Activated CD4-positive, alpha-beta T cell treated with anti-CD3 and anti-CD28 coated beads, Interleukin-2, amount 50 U/mL, for 48 hours (primary cell): ENCODE measurements at places on chromosomes 2 and 18.
A peak's percentile ranks its signal among the peaks of the same experiment; 100 is the strongest.

GRCh38 chr2:74238879-74239278 lies 40.5 kb downstream of the MTHFD2 start:
- no peak for DNase-seq

GRCh38 chr2:145203891-145204290 lies 684.0 kb upstream of the ZEB2 start:
- DNase-seq: no peak

DNA sequence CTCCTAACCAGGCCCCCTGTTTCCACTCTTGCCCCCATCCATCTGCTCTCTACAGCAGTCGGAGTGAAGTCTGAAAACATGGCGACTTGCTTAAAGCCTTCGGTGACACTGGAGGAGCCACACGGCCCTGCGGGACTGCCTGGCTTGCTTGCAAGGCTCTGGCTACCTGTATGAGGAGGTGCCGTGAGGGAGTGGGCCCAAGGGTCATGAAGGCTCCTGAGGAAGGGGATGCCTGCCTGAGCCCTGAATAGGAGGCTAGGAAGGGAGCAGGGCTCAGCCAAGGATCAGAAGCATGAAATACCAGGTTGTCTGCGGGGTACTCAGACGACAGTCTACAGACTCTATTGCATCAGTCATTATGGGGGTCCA lies 75.4 kb downstream of the EMX1 start:
- DNase-seq: no peak

GRCh38 chr2:241445426-241445825 lies 63.0 kb downstream of the STK25 start:
- no peak for DNase-seq

- no peak for DNase-seq
Observed at GRCh38 chr2:235677937-235678336, 184.1 kb downstream of the AGAP1 start.

DNA sequence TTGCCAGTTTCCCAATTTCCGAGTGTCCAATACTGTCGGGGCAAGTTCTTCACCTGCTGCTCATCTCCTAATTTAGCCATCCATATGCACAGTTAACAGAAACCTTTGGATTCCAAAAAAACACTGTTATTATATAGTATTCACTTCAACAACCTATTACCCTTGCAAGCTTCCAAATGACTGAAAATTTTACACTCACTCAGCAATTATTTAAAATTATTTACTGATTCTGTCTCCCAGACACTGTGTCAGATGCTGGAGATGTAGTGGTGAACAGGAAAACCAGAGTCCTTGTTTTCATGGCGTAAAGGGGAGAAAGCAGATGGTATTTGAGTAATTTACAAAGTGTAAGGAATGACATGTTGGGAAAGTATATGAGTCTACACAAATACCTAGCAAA lies 53.7 kb upstream of the BMPR2 start:
- DNase-seq: no peak

DNA sequence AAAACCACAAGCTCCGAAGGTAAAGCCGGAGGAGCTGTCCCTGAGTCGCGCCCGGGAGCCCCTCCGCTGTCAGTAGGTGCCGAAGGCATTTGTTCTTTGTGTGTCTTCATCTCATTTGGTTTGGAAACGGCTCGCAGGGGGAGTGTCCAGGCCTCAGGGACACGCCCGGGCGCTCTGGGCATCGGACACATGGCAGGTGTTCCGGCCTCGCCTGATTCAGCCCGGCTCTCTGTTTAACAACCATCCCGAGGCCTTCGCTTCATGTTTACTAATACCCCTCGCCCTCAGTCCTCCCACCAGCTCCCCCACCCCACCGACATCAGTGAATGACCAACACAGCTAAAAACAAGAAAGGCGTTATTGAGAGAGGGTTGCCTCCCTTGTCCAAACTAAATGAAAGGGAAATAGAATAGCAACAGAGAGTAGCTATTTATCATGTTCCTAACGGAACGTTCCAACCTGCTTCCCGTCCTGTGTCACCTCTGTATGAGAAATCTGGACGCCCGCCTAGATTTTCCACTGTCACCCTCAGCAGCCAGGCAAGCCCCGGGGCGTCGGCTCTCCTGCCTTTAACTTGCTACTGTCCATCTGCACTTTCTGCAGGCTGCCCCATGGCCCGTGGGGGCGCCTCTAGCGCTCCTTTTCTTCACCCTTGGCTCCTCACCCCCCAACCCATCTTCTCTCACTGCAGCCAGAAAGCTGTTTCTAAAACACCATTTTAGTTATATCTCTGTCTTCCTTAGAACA lies 73.9 kb downstream of the MYCN start:
- DNase-seq: no peak

- DNase-seq: no peak
Observed at GRCh38 chr18:65876310-65876709, 125.5 kb downstream of the CDH7 start.

GRCh38 chr2:42744545-42745082 lies 19.3 kb downstream of the OXER1 start:
- DNase-seq: no peak

DNA sequence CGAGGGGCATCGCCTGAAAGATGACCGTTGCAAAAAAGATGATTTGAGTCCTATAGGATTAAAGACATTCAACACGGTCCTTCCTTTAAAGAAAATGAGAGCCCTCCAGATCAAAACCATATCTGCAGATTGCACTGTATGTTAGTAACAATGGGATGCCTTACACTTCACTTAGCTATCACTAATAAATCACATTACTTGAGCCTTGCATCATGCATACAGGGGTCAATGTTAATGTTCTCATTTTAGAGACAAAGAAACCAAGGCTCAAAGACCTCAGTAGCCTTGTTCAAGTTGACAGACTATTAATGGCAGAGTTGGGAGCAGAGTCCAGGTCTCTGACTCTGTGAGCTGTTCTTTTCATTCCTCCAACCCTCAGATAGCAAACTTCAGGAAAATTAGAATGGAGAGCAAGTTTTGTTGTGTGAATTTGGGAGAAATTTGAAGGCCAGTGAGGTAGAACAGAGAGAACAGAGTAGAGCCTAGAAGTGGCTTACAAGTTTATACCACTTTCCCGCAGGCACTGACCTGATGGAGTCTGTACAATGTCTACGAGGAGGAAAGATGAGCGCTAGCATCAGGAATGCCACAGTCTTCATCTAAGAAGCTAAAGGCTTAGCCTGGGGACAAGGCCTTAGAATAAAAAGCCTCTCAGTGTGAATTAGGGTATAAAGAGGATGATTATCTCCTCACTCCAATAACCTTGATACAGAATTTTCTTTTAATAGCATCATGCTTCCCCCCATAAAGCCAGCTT lies 48.3 kb downstream of the TRIB2 start:
- DNase-seq: no peak

GRCh38 chr2:1622521-1623200 lies 121.7 kb downstream of the PXDN start:
- DNase-seq: no peak

- no peak for DNase-seq
Observed at GRCh38 chr2:98869870-98870269, 66.2 kb downstream of the CRACDL start.

GRCh38 chr2:73986085-73986681 lies 1.5 kb downstream of the TET3 start:
- peak; percentile 61 for DNase-seq

GRCh38 chr2:230765611-230766300 lies 53.1 kb downstream of the CAB39 start:
- DNase-seq: no peak

DNA sequence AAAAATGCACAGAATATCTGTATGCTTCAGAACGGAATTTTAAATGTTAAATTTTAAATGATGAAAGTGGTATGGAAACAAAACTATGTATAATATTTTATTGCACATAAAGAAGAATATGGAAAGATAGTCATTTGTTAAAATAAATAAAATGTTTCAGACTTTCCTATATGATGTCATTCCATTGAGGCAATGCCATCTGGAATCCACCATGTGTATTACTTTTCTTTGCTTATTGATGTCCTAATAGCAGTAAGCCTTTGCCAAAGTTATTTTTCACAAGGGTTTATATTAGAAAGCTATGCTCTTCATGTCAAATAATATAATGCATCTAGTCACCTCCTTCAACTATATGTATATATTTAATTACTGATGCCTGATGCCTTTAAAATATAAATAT lies 601.6 kb upstream of the PKDCC start:
- DNase-seq: no peak

DNA sequence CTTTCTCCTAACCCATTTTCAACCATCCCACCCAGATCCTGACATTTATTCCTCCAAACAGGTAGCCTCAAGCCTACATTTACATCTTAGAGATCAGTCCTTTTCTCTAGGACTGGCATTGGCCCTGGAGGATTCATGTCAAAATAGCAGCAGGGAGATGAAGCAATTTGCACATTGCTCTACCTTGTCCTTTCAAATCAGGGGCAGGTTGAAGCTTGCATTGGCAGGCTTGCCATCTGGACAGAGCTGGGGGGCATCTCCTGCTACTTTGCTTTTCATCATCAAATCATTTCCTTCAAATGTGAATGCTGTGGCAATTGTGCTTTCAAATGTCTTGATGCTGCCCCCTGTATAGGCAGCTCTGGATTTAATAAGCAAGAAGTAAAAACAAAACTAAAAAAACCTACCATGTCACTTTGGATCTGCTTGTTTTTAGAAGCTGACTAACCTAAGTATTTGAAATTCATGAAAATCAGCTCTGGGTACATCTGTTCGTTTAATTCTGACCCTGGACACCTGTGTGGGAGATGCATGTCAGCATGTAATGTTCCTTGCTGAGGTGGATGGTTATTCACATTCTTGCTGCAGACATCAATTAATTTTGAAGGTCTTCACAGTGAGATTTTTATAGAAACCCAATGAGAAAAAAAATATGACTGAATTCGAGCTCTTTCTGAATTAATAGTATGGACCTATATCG lies 47.9 kb downstream of the KIF5C start:
- no peak for DNase-seq

- DNase-seq: no peak
Observed at GRCh38 chr2:179917272-179917671, 55.9 kb upstream of the ZNF385B start.

DNA sequence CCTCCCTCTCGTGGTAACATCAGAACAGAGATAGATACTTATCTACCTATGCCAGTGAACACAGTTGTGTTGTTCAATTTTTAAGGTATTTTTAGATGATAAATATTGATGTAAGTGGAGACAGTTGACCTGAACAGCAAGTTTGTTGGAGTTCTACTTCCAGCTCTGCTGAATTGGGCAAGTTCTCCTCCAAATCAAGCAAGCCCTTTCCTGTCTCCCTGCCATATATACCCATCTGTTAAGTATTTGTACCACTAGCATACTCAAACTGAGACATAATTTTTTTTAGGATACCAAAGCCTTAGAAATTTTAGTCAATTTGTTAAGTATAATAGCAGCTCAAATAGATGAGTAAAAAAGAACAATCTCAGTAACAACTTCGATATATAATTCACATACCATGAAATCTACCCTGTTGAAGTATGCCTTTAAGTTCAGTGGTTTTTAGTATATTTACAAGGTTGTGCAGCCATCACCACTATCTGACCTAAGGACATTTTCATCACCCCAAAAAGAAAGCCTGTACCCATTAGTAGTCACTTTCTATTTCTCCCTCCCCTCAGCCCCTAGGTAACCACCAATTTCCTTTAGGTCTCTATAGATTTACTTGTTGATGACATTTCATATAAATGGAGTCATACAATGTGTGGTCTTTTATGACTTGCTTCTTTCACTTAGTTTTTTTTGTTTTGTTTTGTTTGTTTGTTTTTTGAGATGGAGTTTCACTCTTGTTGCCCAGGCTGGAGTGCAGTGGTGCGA lies 61.8 kb downstream of the COX7A2L start:
- DNase-seq: no peak

DNA sequence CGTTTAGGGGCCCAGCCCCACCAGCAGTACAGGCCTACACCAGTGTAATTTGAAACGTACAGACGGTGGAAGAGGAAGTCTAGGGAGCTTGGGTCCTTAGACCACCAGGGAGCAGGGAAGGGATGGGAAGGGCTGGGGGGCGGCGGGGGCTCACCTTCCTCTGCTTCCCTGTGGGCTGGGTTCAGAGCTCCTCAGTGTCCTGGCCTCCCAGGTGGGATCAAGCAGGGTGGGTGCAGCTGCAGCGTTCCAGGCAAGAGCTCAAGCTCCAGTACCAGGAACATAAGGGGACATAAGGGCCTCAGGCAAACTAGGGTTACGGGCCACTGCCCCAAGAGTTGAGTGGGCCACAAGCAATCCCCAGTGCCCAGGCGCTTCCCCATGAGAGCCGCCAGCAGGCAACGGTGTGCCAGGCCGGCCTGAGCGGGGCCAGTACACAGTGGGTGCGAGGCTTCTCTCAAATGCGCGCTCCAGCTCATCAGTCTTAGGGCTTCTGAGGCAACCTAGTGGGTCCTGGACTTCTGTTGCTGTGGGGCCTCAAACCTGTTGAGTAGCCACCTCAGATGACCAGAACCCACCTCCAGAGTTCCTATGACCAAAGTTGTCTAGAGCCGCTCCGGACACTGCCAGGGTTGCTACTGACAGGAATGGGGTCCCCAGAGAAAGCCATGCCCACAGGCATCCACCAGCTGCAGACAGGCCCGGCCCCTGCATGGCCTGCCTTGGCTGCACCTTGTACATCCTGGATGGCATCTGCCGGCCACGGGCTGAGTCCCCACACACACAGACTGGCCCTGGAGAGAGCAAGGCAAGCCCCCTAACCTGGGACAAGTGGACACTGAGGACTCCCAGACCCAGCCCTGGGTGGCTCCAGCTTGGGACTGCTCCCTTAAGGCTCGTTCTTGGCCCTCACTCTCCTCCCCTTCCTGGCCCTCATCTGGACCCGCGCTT lies 5.2 kb downstream of the ANKRD23 start:
- no peak for DNase-seq

DNA sequence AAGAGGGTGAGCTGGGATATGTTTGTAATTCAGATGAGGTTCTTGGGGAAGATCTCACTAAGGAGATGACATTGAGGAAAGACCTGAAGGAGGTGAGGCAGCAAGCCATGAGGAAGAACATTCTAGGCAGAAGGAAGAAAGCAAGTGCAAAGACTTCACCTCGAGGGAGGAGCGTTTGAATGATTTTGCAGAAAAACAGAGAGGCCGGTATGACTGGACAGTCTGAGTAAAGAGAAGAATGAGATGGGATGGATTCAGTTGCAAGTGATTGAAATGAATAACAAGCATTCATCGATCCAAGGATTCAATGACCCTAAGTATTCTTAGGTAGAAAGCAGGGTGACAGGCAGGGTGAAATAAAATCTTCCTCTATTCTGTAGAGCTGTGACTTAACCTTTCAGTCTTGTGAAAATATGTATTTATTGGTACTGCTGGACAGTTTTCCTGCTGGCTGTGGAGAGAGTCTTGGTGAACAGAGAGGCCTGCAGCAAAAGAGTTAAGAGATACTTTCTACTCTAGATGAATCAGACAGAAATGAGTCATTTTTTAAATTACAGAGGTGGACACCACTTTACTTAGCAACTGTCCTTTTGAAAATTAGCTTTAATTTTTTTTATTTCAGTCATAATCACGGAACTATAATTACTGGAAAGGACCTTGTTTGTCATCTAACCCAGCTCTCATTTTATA lies 278.4 kb downstream of the LRRTM1 start:
- no peak for DNase-seq

DNA sequence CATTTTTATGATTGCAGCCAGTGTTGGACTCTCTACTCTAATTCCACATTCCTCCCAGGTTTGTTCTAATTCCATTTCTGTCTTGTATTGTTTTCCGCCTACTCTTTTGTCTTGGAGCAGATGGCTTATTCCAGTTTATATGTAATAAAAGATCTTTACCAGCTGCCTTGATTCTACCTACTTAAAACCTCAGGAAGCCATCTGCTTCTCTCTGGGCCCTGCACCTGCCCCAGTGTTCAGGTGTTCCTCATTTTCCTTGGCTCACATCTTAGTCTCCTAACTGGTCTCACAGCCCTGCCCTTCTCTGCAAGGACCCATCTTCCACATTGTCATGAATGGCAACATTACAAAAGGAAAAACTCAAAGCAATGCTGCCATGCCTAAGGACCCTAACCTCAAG lies 21.0 kb upstream of the IL37 start:
- no peak for DNase-seq

GRCh38 chr2:3598912-3599854 lies 4.3 kb downstream of the COLEC11 start:
- DNase-seq: no peak
